ENCODE measurements at places on chromosomes 12 and 14.

DNA sequence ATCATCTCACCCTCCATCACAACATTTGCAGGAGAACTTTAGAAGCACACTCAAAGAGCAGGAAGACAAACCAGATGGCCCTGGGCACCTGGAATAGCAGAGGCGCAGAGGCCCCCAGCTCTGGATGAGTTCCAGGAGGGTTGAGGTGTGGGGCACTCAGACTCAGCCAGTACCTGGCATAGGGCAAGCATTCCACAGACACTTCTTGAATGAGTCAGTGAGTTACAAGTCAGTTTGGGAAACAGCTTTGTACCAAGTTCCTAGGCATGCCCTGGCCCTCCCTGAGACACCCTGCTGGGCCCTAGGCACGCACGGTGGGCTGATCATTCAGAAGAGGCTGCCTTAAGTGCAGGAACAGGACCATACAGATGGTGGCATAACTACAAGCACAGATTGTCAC, 54.3 kb downstream of the MAP3K9 start:
- no peak for DNase-seq

- DNase-seq = peak; percentile 12
Observed at GRCh38 chr14:69559581-69560011, 15.1 kb downstream of the CCDC177 start.

DNA sequence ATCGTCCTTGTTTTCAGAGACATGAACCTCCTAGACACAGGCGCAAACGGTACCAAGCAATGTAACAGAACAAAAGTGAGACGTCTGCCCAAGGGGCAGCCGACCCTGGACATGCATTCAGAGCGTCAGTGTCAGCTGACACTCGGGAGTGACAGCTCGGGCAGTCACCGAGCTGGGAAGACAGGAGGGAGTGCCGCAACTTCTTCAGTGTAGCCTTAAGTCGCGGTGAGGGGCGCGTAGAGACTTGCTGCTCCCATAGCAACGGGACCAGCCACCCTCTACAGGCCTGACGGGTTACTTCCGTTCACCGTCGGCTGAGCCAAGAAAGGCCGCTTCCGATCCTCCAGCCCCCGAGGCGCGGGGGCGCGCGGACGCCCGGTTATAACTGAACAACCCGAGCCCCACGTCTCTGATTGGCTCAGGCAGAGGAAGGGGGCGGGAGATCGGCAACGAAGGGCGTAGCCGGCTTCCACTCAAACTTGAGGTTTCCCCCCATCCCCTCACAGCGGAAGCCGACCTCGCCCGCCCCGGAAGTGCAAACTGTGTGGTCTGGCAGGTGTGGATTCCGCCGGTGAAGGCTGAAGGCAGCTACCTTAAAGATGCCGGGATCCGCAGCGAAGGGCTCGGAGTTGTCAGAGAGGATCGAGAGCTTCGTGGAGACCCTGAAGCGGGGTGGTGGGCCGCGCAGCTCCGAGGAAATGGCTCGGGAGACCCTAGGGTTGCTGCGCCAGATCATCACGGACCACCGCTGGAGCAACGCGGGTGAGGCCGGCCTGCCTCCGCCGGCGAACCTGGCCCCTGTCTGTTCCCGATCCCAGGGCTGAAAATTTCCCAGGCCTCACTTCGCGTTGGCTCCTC, at the start of gene EIF2B2:
Gene EIF2B2, plus strand, starts transcription at position 530 of the 858 bp plus-strand sequence. Its CDS starts 70 bp downstream, at position 600.
- peak; percentile 96 for DNase-seq

DNA sequence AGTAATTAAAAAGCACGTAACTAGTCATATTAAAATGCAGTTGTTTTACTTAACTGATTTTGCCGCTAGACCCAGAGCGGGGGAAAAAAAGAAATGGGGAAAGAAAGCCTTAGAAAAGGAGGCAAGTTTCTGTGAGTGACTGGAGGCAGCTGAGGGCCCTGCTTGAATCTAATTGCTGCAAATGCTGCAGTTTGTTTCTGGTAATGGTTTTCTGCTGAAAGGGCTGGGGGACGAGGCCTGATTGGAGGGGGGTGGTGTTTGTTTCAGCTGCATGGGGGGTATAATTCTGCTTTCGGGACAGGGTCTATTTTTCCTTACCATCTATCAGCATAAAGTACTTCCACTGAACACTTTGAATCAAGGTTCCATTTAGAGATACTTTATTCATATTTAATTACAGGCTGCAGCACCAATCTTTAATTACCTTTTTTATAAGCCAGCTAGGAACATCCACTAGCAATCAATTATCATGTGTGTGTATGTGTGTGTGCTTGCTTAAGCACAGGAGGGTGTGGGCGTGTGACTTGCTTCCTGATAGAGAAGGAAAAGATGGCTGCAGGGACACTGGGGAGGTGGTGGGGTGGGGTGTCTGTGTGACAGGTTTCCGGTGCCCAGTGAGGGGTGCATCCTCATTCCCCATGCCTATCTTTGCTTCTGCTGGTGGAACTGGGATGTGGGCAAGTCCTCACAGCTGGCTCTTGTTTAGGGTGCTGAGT, 83.4 kb downstream of the ADCK1 start:
- no peak for DNase-seq

DNA sequence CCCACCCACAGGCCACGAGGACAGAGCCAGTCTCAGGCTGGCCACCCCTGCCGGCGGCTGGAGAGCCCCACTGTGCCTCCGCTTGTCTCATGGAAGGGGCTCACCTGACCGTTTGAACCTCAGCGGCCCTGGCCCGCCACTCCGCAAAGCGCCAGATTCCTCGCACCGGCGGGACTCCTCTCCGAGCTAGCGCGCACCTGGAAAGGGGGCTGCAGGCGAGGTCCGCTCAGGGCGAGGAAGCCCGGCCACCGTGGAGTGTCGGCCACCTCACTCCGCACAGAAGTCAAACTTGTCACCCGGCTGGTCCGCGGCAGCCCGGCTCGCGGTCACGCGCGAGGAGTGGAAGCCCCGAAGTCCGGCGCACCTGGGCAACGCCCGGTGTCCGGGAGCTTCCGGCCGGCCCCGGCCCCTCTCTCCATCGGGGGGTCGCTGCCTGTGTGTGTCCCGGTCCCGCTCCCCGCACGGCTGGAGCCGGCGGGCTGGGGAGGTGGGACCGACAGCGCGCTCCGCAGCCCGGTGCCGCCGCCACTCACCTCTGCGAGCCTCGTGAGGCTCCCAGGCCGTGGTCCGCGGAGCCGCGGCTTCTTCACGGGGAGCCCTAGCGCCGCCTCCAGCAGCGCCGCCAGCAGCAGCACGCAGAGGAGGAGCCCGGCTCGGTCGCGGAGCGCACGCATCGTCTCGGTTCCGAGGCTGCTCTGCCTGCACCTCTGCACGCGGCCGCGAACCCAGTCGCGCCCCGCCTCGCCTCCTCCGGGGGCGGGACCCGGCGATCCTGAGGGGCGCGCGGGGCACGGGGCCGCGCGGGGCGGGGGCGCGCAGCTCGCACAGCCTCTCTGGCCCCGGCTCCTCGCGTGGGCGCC, at the start of gene ISM2:
Gene ISM2, minus strand, starts transcription at position 697 of the 860 bp plus-strand sequence. Its CDS starts 23 bp downstream, at position 674.
- DNase-seq = no peak

- no peak for DNase-seq
Observed at GRCh38 chr14:61280526-61281185, 482 bp downstream of the TMEM30B start.

DNA sequence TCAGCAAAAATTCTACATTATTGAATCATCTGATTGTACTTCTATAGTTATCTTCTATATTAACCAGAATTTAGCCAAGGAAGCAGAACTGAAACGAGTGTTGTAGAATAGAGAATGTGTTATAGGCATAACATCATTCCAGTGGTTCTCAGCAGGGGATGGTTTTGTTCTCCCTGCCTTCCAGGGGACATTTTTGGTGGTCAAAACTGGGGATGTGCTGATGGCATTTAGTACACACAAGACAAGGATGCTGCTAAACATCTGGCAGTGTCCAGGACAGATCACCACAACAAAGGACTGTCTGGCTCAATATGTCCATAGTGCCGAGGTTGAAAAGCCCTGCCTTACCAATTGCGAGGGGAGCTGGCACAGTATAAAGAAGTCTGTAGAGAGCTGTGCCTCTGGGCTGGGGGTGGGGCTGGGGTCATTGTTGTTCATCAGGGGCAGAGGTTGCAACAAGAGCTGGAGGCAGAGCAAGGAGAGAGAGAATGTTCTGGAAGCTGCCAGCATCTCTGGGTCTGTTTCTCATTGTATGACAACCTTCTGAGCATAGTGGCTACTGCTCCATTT, 1472.8 kb downstream of the AACS start:
- no peak for DNase-seq

DNA sequence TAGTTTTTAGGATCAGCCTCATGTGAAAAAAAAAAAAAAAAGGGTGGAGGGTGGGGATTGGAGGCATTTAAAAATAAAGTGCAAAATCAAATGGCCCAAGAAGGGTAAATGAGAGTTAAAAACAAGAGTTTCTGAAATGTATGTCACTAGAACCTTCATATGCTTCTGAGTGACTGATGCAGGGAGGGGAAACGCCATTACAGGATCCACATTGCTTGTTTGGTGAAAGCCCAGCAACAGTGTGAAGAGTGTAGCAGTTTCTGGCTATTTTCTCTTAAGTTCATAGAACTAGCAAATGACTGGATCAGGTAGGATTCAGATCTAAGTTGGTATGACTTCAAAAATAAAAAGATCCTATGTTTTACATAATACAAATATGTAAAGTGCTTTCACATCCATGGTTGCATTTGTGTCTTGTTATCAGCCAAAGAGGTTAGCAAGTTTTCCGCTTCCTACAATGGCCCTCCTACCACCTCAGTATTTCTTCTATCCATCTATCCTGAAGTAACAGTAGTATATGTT, 2.9 kb downstream of the CHPT1 start:
- DNase-seq = no peak

GRCh38 chr14:89308232-89308959, 108.6 kb downstream of the FOXN3 start:
- no peak for DNase-seq

GRCh38 chr12:75756771-75757170, 245.4 kb upstream of the KRR1 start:
- no peak for DNase-seq

DNA sequence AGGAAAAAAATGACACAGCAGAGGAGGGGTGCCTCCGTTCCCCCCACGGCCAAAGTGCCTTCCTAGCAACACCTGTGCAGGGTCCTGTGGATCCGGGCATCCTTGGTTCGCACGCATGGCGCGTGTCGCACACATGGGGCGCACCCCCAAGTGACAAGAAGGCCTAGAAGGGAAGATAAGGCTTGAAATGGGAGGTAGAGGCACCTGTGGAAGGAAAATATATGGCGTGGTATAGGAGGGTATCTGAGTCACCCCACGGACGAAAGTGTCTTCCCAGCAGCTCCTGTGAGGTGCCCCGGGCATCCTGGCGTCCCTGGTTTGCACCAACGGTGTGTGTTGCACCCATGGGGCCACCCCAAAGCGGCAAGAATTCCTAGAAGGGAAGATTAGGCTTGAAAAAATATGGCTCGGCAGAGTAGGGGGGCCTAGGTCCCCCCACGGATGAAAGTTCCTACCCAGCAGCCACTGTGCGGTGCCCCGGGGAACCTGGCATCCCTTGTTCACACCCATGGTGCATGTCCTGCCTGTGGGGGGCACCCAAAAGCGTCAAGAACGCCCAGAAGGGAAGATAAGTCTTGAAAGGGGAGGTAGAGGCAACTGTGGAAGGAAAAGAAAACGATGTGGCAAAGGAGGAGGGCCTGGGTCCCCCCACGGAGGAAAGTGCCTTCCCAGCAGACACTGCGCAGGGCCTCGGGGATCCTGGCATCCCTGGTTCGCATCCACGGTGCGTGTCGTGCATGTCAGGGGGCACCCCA, 280.0 kb downstream of the ALG10 start:
- no peak for DNase-seq

GRCh38 chr14:53807542-53807941, 149.1 kb downstream of the BMP4 start:
- no peak for DNase-seq

- DNase-seq = no peak
Observed at GRCh38 chr12:82896979-82897378, 210.3 kb downstream of the TMTC2 start.

DNA sequence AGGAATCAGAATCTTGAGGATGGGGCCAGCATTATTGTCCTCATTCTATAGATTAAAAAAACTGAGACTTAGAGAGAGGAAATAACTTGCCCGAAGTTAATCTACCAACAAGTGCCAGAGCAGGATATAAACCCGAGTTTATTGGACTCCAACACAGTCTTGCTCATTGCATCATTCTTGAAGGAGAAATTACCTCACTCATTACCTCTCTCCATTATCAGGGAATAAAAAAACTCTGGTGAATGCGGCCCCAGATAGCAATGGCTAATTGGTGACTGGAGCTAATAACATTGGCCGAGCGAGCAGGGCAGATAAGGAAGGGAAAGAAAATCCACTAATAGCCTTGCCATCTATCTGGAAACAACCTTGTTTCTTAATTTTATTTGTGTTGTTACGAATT, 24.7 kb upstream of the TMED10 start:
- DNase-seq = no peak

- peak; percentile 72 for DNase-seq
Observed at GRCh38 chr12:106226884-106227640, 20.8 kb downstream of the CKAP4 start.

- DNase-seq = no peak
Observed at GRCh38 chr14:24840204-24840893, 206.4 kb upstream of the GZMB start.

DNA sequence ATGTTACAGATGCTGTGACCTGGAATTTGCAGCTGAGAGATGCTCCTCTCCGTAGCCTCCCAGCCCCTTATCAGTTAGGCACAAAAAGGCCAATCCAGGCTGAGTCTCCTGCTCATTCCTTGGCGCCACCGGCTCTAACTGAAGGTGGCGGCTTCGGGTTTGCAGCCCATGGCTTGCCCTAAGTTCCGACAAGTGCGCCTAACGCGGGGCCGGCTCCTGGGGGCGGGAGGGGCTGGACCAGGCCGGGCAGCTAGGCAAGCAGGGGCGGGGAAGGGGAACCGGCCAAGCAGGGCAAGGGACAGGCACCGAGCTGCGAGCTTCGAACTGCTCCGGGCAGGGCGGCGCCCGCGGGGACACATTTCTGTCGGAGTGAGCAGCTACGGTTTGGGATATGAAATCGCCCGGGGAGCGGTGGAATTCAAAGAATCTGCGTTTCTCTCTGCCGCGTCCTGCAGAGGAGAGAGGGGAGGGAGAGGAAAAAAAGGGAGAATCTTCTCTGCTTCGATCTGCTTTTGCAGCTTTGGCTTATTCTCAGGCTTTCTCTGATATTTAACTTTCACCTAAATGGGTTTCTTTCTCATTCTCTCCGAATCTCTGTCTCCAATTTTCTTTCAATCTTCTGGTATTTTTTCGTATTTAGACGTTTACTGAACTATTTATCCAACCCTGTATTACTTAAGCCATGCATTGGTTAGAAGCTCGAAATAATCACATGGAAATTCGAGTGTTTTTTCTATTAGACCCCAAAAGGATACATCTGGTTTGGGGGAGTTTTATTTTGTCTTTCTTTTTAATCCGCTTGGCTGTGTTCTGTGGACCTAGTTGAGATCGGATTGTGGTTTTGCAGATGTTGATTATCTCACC, 1.6 kb upstream of the HOXC12 start:
- no peak for DNase-seq

DNA sequence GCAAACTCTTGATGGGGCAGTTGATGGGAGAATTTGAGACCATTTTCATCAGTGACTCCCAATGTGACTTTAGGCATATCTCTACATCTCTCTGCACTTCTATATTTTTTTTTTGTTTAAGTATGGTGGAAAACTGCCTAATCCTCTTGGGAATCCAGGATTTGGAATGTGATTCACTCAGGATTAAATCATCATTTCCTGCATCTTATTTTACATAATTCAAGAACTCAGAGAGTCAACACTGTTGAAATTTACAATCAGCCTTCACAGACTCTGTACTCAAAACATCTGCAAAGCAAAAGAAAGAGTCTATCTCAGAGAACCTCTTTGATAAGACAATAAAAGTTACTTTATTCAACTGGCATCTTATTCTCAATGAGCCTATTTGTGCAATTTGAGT, 260.7 kb upstream of the NOS1 start:
- DNase-seq = no peak

All from SK-N-DZ (cell line).